ENCODE measurements at places on chromosomes 12 and 14.

GRCh38 chr14:72545411-72546311, 348.2 kb downstream of the DPF3 start:
- no peak for DNase-seq

DNA sequence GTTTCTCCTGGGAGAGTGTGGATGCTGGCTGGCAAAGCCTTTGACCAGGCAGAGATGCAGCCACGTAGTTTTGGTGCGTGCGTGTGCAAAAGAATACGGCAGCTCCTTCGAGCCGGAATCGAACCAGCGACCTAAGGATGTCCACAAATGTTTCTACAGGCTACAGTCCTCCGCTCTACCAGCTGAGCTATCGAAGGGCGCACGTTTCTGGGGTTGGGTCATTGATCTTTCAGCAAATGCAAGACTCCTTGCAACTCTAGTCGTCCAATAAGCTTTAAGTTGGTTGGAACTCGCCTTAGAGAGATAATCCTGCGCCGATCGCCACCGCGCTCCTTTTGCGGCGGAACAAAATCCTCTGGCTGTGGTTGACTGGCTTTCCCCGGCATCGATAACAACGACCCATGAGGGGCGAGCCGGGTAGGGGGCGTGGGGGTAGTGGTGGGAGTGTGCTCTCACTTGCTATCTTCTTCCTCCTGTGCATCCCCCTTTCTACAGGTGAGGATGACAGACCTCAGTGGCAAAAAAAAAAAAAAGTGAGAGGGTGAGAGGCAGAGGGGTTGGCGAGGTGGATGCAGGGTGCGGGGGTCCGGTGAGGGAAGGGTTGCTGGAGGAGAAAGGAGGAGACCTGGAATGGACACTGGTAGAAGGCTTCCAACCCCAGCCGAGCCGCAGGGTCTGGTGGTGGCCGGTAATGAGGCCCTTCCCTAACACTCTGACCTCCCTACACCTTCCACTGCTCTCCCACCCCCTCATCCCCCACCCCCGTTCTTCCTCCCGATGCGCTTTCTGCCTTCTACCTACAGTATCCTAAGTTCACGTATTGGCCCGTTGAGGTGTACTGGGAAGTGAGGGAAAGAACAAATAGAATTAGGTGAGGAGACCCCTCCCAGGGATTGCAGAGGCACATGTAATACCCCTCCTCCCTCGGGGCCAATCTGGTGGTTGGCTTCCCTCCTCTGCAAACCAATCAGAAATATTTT, 11.8 kb upstream of the OR6S1 start:
- peak; percentile 56 for DNase-seq

DNA sequence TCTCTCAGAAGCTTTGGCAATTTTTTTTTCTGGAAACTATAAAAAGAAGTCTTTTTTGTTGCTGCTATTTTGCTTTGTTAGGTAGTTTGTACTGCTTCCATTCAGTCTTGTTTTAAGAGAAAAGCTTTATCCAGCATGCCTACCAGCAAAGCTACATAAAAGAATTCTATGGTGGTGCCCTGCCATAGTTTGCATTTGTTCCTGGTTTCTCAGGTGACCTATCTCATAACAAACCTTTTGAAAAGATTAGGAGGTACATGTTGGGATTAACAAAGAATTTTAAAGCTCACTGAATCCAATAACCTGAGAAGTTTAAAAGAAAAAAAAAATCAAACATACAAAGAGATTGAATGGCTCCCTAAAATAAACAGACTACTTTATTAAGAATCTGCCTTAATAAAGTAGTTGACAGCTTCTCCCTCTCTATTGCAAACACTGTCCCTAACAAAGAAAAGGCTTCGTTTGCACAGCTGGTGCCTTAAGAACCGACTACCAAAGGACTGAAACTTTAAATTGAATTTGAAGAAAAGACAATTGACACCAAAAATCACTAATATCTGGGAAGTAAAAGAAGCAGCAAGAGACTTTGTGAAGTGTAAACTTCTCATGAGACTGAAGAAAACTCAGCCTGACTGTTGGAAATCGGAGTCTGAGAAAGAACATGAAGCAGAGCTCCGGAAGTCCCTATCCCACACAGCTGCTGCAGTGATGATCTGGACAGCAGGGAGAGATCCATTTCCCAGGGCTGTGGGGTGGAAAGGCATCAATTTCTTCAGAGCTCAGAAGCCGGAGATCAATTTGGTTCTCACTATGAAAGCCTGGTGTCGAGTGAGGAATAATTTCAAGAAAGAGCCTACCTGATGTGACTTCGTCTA, 102.7 kb upstream of the PLEKHA5 start:
- no peak for DNase-seq

DNA sequence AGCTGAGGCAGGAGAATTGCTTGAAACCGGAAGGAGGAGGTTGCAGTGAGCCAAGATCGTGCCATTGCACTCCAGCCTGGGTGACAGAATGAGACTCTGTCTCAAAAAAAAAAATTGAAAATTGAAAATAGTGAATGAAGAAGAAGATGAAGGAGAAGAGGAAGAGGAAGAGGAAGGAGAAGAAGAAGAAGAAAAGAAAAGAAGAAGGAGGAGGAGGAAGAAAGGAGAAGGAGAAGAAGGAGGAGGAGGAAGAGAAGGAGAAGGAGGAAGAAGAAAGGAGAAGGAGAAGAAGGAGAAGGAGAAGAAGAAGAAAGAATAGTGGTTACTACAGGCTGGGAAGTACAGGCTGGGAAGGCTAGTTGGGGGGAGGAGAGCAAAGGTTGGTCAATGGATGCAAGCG, 124.3 kb upstream of the CPSF6 start:
- no peak for DNase-seq

- DNase-seq = no peak
These were observed 22.7 kb upstream of the IFNG-AS1 start for GRCh38 chr12:67966560-67966959.

DNA sequence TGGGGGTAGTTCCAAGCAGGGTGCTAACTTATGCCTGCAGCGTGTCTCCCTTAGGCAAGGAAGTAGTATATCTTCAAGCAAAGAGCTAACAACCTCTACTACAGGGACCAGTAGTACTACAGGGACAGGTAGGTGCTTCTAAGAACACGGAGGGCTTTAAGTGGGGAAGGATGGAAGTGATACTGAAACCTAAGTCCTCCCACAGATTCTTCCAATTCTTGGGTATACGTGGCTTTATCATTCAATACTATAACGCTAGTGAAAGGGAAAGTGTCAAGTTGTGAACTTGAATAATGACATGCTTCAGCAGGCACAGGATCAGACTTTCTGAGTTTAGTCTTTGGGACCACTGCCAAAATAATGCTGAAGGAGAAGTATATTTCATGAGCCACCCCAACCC, 241.7 kb downstream of the CEP128 start:
- DNase-seq = no peak

Data from AG09319 (cell line).